ENCODE measurements at places on chromosomes 4 and X. TPM values are rescaled to one million over a fixed set of nuclear protein-coding genes. Genes with fewer than 3 reads are reported as not detected.
A peak's percentile ranks its signal among the peaks of the same experiment; 100 is the strongest.

DNA sequence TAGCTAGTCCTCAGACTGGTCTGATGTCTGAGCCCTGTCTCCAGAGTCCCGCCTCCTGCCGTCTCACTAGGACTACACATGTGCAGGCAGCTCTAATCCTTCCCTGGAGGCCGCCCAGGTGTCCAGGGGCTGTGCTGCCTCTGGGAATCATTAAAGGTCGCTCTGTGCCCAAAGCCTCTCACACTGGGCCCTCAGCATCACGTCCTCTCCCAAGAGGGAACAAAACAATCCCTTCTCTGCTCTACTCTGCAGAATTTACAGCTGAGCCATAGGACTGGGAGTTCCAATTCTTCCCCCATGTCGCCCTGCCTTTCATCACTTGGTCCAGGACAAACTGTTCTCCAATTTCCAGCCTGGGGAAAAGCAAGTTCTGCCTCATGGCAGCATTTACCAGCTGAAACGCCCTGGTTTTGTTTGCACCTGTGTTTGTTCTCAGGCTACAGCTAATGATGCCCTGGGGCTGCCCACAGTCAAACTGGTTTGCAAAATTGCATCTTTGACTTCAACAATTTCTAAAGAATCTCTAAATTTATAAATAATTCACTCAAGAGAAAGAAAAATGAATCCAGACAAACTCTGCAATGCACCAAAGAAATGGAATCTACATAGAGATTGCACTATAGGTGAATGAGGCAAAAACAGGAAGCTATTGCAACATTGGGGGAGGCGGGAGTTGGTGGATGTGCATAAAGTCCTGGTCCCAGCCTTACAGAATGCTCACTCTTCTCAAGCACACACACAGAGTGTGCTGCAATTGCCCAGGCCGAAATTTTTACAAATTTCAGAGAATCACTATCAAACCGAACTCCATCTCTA is 7.2 kb upstream of the MRFAP1 start:
- DNase-seq, result no peak

DNA sequence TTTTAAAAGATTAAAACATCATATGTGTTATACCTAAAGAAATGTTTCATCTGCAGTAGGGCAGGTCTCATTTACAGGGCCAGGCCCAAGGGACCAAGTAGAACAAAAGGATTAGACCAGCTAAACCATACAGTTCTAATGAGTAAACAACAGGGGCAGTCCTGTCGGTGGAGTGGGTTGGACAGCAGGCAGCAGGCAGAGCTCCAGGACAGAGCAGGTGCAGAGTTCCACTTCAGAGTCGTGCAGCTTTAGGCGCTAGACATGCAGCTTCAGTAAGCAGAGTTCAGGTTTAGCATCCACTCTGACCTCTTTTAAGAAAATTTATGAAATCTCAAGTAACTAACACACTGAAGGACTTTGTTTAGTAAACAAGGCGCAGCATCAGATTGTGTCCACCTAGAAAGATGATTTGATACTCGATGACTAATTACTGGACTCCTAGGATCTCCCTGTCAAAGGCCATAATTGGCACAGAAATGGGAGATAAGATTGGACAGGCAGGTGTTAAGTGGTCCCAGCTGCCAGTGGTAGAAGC is 487.7 kb upstream of the INTU start:
- DNase-seq, result no peak

DNA sequence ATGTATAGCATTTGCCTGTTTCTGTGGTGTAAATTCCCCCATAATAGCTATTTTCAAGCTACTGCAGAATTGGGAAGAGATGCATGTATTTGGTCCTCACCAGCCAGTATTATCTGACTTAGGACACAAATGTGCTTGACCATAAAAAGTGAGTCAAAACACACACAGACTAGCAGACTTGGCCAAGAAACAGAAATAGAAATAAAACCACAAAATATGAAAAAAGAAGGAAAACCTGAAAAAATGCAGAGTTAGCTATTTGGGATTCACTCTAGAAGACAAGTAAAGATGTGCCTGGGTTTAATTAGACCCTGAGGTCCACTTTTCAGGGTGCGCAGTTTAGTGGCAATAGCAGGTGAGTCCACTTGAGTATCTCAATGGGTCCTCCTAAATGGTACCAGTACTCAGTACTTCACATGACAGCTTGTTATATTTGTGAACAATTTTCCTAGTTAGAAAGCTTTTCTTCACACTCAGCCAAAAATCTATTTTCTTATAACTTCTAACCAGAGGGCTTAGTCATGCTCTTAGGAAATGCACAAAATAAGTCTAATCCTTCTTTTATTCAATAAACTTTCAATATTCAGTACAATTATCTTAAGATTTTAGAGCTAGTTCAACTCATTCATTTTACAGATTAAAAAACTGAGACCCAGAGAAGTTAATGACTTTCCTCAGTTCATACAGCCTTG is 108.7 kb upstream of the JADE1 start:
- no peak for DNase-seq

DNA sequence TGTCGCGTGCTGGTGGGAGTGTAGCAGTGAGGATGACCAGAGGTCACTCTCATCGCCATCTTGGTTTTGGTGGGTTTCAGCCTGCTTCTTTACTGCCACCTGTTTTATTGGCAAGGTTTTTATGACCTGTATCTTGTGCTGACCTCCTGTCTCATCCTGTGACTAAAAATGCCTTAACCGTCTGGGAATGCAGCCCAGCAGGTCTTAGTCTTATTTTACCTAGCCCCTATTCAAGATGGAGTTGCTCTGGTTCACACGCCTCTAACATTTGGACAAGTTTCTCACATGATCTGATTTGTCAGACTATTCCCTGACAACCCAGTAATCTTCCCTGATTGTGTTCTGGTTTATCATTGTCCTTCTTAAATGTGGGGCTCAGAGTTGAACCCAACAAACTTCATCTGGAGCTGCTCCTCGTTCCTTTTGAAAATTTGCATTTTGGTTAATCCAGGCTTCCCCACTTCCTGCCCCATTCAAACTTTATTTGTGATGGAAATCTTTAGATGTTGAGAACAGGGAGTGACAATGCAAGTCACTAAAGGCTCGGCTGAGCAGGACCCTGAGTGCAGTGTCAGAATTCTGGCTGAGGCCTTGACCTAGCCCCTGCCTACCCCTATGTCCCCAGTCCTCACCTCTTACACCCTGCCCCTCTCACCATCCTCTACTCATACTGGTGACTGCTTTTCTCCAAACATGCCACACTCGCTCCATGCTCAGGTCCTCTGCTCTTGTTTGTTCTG is 226.8 kb downstream of the STIM2 start:
- no peak for DNase-seq

DNA sequence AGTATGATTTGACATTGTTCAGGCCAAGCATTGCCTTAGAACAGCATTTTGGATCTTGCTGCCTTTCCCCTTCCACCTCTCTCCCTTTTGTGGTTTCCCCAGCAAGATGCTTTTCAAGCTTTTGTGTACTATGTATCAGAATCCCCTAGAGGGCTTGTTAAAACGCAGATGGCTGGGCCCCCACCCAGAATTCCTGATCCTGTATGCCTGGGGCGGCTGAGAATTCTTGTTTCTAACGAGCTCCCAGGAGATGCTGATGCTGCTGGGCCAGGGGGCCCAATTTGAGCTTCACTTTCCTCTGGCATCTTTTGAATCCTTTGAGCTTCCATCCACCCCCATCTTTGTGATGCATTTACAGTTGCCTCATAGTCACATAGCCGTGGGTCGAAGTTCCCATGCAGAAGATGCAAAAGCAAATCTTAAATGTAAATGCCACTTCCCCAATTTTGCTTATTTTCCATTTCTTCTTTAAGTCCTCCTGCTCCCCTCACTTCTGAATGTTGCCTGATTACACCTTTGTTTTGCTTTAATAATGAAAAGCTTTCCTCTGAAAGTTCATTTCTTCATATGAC is 18.5 kb downstream of the HCCS start:
- DNase-seq, result no peak

Gene XAGE1A
- not detected for total RNA-seq

- DNase-seq, result no peak
These were observed 131.7 kb downstream of the CLCN4 start for GRCh38 chrX:10288373-10288975.

- no peak for DNase-seq
These were observed 60.1 kb upstream of the ACSL4 start for GRCh38 chrX:109793191-109793590.

Gene FRMD7
- total RNA-seq, result 0.06 TPM

DNA sequence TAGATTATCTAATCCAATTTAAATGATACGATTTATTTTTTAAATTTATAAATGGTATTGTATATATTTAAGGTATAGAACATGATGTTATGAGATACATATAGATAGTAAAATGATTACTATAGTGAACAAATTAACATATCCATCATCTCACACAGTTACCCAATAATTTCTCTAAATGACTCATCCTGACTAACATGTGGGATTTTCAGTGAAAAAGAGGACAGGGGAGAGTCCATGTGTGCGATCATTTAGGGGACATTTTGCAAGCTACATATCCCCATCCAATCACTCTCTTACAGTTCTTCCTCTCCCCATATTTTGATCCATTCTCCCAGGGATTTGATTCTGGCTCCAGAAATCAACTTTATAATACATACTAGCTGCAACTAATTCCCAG is 88.2 kb downstream of the ABCB7 start:
- DNase-seq, result no peak

Gene PPP4R3C
- total RNA-seq, result not detected

DNA sequence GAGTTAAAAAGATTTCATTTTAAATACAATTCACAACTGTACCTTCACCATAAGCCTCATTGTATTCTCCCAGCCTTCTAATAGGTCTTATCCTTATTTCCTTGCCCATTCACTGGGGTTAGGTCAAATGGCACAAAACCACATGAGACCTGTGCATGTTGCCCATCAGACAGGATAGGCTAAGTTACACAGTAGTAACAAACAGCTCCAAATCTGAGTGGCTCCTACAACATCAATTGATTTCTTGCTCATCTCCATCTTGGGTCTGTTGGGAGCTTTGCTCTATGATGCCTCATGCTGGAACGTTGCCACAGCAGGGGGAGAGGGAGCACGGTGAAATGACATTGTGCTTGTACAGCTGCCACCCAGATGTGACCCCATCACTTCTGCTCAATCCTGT is 70.6 kb downstream of the DHX15 start:
- no peak for DNase-seq

Gene GIMD1
- total RNA-seq, result not detected

DNA sequence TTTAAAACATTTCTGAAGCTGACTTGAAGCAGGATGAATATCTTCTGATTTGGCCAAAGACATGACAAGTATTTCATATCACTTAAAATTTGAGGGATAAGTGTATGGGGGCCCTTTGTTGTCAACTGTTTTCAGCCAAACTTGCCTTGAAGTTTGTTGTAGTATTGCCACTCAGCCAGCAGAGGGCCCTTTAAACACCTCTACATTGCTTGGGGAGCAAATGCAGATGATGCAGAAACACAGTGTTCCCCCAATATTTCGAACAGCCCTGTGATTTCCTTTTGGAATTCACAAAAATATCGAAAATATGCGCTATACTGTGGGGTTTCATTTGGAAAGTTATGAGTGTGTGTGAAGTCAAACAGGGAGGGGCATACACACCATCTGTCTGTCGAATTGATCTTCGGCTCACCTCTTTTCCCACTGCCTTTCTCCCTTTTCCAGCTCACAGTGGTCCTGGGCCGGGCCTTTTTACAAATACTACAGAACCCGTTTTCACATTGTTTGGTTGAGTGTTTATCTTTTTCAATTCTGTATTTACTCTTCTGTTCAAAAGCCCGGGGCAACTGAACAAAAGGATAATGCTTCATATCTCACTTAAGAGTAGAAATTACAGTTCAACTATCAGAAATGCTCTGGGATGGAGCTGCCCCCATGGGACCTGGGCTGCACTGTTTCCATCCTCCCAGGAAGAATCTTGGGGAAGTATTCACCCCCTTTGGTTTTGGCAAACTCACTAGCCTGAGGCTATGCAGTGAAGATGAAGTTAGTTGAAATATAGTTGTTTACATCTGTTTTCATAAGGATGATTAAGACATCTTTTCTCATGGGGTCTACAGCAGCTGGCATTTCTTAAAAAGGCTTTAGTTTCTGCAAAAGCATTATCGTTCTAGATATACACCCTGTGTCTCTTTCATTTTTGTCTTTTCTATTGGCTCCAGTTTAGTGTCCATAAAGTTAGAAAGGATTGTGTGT is 137.6 kb downstream of the EGF start:
- peak; percentile 40 for DNase-seq

Gene SPACA5
- not detected for total RNA-seq

- no peak for DNase-seq
These were observed 131.8 kb downstream of the BMPR1B start for GRCh38 chr4:94889523-94889922.

DNA sequence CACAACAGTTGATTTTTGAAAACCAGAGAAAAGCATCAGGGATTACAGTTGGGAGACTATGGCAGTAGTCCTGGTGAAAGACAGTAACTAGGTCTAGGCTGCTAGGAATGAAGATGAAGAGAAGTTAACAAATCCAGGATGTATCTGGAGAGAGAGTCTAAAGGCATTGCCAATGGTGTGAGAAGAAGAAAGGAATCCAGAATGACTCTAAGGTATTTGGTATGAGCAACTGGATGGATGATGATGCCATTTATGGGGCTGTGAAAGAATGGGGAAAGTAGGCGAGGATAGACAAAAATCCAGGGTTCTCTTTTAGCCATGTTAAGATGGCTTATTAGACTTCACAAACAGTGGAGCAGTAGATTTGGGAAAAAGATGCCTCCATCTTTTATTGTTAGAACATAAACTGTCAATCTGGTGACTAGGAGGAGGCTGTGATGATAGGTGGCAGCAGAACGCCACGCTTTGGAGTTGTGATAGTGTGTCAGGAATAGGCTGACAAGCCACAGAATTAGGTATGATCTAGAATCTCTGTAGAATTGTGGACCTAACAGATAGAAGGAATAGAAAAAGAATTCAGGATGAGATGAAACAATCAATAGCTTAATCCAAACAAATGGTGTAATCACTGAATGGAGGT is 27.3 kb upstream of the JADE1 start:
- peak; percentile 42 for DNase-seq

DNA sequence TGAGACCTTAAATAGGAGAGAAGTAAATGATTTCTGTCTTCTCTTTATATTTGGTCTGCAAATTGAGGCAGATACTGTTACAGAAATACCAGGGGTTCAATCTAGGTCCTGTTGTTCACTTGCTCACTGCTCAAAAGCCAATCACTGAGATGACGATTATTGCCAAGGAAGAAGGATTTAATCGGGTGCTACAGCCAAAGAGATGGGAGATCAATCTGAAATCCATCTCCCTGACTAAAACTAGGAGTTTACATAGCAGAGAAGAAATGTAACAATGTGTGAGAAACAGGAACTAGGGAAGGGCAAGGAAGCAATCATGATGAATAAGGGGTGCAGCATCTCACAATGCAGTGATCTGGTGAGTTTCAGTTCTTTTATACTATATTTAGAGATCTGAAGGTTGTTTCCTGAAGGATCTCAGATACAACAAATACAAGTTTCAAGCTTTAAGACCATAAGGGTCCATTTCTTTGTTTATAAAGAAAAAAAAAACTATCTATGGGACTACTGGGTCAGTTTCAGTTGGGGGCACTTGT is 117.9 kb upstream of the FAM9B start:
- DNase-seq, result no peak

- DNase-seq, result no peak
These were observed 68.7 kb downstream of the APBB2 start for GRCh38 chr4:41145571-41146078.

Gene TSPAN7
- 87.3 TPM for total RNA-seq

- no peak for DNase-seq
These were observed 557 bp downstream of the PIGG start for GRCh38 chr4:499567-499966.

- no peak for DNase-seq
These were observed 73.2 kb upstream of the UCP1 start for GRCh38 chr4:140641789-140642439.

GRCh38 chr4:149158817-149159216 is 656.8 kb downstream of the IQCM start:
- DNase-seq, result no peak

Gene PLCXD1
- 2.8 TPM for total RNA-seq

Gene RBM47
- 174 TPM for total RNA-seq

All from adrenal gland (tissue), 19 donors.